ENCODE measurements at places on chromosomes 16 and 17. TPM values are rescaled to one million over a fixed set of nuclear protein-coding genes. Genes with fewer than 3 reads are reported as not detected.

DNA sequence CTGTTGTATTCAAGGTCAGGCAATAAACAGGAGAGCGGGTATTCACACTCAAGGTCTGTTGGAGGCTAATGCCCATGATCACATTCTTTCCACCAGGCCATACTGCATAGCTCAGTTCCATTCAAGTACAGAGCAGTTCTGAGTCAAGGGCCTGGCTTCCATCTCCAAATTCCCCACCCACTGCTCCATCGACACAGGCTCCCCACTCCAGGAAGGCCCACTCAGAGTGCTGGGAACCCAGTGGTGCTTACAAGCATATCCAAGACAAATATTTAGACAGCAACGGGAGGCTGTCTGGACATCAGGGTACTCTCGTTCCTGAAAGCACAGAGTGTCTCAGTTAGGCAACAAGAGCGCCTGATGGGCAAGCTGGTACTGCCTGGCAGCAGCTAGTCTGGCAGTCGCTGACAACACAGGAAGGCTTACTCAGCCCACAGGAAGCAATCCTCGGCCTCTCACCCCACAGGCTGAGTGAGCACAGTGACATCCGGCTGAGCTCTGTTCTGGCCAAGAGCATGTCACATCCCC, 40.9 kb downstream of the RFFL start:
- peak; percentile 23 for DNase-seq

DNA sequence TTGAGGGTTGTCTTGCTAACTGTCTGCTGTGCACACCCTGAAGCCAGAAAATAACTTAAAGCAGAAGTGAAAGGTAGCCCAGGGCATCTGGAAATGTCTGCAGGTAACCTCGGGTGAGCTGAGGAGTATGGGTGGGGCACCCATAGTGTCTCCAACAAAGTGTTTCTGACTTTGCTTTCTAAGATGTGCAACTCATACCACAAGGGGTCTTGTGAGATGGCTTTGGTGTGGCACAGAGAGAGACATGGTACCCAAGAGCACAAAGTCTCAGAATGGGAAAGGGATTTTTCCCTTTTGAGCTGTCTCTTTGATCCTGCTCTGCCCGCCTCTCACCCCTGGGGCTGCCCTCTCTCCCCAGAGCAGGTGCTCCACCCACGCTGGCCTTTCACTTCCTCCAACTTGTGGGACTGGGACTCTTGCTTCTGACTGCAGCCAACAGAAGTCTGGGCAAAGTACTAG, 6.9 kb downstream of the CHD9 start:
- peak; percentile 85 for DNase-seq

DNA sequence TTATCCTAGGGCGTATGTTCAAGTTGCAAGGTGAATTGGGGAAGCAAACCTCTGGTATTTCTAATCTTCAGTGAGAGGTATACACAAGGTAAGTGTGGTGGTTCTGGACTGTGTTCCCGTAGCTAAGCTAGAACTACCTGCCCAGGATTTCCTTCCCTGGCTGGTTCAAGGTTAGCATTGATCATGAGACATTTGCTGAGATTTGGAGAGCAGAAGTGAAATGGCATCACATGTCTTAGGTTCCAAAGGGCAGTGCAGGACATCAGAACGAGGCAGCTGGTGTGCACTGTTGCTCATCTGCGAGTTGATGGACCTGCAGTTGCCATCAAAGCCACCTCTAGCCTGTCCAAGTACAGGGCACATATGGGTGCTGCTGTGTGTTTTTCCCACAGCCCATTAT, 95.2 kb downstream of the EMP2 start:
- DNase-seq: no peak

DNA sequence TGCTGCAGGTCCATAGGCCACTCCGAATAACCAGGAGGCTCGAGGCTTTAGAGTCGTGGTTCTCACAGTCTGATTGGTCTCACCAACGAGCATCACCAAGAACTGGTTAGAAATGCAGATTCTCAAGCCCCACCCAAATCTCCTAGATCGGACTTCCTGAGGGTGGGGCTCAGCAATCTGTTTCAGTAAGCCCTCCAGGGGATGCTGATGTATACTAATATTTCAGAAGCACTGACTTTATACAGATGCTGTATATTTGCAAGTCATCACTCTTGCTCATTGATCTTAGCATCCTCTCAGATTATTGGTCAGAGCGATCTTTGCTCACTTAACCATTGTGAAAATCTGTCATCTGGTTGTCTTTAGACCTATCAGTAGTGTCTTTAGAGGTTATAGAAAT, 4.4 kb upstream of the VAC14 start:
- DNase-seq: no peak

DNA sequence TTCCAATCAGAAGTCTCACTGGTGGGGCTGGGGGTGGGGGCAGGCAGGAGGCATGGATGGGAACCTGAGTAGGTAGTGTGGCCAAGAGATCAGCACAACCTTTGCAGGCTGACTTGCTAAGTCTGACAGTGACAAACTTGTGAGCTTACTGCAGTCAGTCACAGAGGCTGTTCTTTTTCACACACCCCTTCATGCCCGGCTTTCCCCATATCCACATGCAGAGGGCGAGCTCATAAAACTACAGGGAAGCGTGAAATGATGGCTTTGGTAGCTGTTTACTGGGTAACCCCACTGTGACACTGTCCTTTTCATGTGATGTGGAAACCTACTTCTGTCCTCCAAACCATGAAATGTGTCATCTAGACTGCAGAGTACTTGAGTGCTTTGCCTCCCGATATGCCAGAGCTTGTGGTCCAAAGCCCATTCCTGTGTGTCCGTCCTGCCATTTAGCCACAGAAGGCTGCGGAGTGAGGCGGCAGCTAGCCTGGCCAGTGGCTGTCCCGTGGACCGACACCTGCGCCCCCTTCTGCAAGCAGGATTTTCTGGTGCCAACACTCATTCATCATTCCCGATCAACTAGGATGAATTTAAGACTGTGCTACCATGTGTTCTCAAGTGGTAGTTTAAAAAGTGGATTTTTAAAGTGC, 9.8 kb downstream of the GEMIN4 start:
- no peak for DNase-seq

DNA sequence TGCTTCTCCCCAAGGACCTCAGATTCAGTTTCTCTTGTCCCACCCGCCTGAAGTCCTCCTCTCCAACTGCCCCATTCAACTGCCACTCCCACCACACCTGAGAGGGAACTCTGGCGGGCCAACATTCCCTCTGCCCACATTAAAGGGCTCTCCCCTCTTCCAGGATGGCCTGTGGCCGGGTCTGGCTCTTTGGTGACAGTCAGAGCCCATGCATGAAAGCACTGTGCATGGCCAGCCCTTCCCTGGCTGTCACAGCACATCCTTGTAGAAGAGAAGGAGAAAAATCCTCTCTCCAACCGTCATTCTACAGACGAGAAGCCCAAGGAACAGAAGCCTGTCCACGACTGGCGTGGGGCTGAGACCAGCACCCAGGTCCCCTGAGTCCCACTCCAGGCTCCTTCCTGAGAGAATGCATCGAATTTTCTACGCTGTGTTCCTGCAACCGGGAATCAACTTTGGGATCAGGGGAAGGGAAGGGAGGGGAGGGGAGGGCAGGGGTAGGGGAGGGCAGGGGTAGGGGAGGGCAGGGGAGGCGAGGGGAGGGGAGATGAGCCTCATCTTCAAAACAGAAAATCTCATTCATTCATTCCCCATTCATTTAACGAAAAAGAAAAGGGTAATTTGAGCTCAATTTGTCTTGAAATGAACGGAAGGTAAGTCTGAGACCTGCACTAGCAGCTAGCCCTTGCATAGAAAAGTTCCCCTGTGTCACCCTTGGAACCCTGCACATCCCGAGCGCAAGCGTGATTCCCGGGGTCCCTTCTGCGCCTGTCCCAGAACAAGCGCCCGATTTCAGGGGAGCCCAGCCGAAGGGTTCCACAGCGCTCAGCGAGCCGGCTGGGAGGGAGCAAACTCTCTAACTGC, at the start of gene ABCC12:
Gene ABCC12, minus strand, starts transcription at position 68 of the 864 bp plus-strand sequence. CDS start 9,569 bp downstream, outside the sequence.
- no peak for DNase-seq

DNA sequence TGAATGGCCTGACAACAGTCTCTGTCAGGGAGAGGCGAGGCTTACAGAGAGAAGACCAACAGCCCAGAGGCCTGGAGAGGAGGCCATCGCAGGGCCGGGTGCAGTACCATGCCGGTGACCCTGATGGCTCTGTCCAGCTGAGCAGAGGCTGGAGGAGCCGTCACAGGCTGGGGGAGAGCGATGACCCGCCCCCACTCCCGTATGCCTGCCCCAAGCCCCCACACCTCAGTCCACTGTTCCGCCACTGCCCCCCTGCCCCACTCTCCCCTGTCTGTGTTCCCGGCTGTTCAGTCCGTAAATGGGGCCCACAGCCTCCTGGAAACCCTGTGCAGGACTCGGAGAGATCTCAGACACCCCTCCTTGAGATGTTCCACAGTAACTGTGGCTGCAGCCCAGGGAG, 12.8 kb upstream of the FAM83G start:
- DNase-seq: no peak

DNA sequence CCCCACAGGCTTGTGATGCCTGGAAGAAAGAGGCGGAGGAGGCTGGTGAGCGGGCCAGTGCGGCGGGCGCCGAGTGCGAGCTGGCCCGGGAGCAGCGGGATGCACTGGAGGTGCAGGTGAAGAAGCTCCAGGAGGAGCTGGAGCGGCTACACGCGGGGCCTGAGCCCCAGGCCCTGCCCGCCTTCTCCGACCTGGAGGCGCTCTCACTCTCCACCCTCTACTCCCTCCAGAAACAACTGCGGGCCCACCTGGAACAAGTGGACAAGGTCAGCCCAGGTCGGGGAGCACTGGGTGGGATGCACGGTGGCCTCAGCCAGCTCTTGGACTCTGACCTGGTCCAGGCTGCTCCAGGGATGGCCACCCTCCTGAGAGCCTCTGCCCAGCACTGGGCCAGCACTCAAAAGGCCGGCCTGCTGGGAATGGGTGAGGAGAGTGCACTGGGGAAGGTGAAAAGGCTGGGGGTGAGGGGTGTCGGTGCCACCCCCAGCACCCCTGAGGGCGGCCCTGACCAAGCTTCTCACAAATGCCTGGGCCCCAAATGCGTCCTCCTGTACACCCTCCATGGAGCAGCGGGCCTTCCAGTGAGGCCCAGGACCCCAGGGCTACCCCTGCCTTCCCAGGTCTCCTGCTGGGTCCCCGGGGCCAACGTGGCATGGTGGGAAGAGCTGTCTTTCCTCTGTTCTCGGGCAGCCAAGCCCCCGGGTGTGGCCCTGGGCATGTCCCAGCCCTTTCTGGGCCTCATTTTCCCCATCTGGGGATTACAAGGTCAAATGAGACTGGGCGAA, 20.8 kb downstream of the UNC13D start:
- DNase-seq: no peak

- DNase-seq: no peak
Observed at GRCh38 chr17:62746941-62747340, 61.2 kb downstream of the MARCHF10 start.

DNA sequence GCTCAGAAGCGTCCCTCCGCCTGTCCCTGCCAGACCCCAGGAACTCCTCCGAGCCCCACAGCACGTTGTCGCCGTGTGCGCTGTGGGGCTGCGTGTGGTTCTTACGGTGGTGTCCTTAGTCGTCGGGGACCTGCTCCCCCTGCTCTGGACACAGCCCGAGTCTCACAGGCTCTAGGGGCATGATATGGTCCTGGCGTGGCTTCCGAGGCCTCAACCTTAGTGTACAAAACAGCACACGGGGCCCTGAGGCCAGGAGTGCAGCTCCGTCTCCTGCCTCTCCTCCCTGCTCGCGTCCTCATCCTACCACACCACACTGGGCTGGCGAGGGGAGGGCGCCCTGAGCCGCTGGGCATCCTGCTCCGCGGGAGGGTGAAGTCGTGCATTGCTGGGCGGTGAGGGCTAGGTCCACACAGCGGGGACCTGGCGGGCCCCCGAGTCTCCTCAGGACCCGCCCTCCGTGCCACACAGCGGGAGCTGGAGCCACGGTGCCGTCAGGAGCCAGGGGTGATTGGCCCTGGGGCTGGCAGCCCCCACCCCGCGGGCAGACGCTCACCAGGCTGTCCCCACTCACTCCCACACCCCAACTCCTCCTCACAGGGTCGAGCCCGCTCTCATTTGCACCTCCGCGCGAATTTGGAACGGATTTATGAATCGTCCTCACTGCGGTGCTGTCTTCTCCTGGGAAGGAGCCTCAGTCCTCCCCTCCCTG, 1.2 kb upstream of the MAFG start:
- no peak for DNase-seq

DNA sequence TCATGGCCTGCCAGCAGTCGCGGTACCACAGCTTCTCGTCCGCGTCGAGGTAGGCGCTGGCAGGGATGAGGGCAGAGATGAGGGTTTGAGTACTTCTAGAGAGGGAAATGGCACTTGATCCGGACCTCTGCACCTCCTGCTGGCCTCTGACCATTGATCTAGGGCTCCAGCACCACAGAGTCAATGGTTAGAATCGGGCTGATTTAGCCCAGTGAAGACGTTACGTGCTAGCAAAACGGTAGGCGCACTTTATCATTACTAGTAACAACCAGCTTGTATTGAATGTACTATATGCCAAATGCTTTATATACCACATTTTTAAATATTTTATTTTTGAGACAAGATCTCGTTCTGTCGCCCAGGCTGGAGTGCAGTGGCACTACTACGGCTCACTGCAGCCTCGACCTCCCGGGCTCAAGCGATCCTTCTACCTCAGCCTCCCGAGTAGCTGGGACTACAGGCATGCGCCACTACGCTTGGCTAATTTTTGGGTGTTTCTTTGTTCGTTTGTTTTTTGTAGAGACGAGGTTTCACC, 526 bp downstream of the TSNAXIP1 start:
- DNase-seq: no peak

DNA sequence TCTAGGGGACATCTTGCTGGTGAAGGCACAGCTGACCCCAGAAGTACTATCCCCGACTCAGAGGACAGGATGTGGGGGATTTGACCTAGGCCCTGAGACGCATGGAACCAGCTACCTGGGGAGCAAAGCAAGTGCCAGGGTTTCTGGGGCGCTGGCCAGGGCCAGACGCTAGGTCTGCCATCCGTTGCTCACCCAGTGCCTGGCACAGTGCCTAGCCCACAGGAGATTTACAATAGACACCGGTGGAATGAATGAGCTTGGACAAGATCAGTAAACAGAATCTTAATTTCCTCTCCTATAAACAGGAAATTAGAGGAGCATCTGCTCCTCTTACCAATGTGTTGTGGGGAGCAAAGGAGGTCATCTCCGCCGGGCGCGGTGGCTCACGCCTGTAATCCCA, 5.0 kb downstream of the RPRML start:
- no peak for DNase-seq

- peak; percentile 25 for DNase-seq
Observed at GRCh38 chr17:37527249-37527851, 37.7 kb downstream of the DUSP14 start.

DNA sequence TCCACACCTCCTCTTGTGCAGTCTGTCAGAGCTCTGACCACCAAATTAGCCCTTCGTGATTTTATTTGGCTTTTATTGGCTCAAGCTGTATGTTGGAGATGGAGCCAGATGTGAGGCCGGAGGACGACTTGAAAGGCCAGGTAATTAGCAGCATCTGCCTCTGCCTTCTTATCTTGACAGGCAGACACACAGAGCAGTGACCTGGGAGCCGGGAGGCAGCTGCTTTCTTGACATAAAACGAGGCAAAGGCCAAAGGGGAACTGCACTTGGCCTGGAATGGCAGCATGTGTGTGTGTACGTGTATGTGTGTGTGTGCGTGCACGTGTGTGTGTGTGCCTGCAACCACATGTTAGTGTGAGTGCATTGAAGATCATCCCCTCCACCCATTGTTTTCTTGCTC, 56.9 kb upstream of the BRD7 start:
- no peak for DNase-seq

TP53TG3D gene
- not detected for total RNA-seq

CACNA1G gene
- 0.07 TPM for total RNA-seq

ZPBP2 gene
- not detected for total RNA-seq

HOXB1 gene
- not detected for total RNA-seq

KATNB1 gene
- total RNA-seq: 17.0 TPM

TEDC2 gene
- 24.0 TPM for total RNA-seq

Data from colonic mucosa (tissue), 4 donors.